ENCODE measurements at places on chromosomes 2 and 18. TPM values are rescaled to one million over a fixed set of nuclear protein-coding genes. Genes with fewer than 3 reads are reported as not detected.
A peak's percentile ranks its signal among the peaks of the same experiment; 100 is the strongest.

DNA sequence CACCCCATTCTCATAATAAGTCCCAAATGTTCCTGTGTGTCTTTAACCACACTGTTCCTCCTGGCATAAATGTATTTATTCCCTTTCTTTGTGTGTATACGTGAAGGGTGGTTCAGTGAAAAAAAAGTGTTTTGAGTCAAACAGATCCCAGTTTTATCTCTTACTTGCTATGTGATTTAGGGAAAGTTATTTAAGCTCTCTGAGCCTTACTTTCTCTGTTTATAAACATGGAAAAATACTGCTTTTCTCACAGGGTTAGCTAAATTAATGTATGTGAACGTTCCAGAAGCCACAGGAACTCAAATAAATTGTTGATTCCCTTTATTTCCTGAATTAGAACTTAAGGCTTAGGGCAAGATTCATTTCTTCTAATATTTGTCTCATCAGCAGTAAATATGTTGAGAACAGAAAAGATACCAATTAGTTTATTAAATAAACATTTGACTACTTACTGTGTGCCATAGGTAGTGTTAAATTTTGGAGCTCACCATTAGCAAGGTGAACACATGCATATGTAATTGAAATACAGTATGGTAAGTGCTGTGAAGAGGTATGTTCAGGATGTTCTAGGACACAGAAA lies 33.2 kb downstream of the RALBP1 start:
- DNase-seq, result no peak

GRCh38 chr2:10383960-10384734 lies 64.0 kb downstream of the ODC1 start:
- no peak for DNase-seq

DNA sequence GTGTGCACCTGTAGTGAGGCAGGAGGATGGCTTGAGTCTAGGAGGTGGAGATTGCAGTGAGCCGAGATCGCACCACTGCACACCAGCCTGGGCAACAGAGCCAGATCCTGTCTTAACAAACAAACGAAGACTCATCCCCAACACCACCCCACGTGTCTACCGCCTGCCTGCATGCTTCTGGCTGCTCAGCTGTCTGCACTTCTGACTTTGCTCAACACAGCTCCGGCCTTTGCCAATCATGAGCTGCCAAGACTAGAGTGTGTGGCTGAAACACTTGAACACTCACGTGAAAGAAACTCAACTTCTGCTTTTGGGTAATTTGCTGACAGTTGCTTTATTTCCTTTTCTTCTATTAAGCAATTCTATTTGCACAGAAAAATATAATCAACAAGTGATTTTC lies 32.1 kb upstream of the SP3 start:
- peak; percentile 61 for DNase-seq

DNA sequence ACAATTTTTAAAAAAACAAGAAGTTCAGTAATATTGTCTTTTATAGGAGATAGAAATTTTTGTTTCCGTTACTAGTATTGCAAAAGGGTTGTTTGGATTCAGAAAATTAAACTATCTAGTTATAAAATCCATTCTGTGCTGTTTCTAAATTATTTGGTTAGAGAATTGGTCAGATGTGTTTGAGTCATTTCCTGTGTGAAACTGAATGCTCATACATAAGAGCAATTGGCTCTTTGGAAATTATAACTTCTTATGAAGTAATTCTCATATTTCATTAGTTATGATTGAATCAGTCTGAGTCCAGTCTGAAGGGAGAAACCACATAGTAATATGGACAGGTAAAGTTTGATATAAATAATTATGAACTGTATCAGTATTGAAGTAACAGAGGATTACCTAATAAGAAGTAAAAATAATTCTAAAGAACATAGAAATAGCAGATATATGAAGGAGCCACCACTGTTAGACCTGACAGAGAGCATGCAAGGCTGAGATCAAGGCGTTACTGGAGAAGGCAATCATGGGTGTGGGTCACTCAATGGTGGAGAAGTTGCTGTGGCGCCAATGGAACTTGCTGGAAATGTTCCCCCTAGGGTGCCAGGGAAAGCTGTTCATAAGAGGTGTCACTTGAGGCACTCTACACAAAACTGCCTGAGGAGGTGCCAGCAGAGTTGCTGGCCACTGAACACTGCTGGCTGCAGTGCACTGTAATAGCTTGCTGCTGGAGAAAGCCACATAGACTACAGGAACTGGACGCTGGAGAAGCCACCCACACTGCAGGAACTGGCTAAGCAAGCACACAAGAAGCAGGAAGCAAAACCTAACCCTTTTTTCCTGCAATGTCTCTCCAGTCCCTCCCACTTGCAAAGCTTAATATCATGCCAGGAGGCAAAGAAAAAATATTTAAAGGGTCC lies 18.0 kb upstream of the FAP start:
- DNase-seq, result no peak

DNA sequence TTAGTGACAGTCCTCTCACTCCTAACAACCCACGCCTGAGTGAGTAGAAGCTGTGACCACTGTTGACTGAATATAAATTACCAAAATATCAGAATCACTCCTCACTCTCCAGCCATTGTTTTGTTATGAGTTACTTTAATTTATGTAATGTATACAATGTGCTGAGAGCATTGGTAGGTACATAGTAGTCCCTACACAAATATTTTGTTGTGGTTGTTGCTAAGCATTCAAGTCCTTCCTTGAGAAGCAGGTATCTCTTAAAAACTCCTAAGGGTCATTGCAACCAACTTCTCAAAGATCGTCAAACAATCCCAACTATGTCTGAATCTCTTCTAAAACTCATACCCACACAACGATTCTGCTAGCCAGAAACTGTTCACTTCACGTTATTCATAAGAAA lies 476.8 kb upstream of the TNP1 start:
- no peak for DNase-seq

- DNase-seq, result no peak
These were observed 4.7 kb downstream of the FMNL2 start for GRCh38 chr2:152339556-152340286.

GRCh38 chr2:156986339-156986988 lies 271.0 kb upstream of the GALNT5 start:
- no peak for DNase-seq

DNA sequence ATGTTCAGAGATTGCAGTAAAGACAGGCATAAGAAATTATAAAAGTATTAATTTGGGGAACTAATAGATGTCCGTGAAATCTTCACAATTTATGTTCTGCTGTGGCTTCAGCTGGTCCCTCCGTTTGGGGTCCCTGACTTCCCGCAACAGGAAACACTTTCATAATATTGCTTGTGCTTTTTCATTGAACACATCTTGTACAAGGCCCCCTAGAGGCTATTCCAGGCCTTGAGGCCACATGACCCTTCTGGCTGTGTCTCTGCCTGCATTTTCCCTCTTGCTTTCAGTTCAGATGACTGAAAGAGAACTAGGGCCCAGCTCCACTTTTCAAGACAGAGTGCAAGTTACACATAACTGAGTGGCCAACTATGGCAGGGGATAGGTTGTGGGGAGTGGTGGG lies 164.1 kb downstream of the TMEM247 start:
- DNase-seq, result no peak

DNA sequence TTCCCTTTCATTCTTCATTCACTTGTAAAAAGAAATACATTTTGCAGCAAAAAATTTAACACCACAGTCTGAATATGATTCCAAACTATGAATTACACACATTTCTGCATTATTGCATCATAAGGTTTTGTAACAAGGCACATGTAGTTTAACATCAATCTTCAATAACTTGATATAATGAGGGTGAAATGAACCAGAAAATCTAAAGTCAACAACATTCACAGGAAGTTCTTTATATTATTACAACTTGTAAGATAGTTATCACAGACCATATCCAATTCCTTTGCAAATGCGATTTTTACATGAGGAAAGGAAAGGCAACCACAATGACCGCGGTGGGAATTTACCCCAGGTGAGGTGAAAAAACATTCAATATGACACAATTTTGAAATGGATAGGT lies 213.3 kb downstream of the NAPG start:
- DNase-seq, result no peak

DNA sequence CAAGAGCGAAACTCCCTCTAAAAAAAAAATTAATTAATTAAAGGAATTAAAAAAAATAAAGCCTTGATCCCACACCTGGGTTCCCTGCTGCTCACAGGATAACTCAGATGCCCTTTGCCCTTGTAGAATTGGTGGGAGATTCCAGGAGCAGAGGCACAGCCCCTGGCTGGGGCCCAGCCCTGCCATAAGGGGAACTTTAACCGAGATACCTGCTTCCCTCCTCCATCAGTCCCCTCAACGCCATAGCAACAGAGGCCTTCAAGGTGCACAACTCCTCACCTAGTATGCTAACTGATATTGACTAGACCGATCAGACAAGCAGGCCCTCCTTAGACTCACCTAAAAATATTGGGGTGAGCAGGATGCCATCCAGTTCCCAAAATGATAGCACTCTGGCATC lies 23.6 kb downstream of the TEX44 start:
- DNase-seq, result no peak

DNA sequence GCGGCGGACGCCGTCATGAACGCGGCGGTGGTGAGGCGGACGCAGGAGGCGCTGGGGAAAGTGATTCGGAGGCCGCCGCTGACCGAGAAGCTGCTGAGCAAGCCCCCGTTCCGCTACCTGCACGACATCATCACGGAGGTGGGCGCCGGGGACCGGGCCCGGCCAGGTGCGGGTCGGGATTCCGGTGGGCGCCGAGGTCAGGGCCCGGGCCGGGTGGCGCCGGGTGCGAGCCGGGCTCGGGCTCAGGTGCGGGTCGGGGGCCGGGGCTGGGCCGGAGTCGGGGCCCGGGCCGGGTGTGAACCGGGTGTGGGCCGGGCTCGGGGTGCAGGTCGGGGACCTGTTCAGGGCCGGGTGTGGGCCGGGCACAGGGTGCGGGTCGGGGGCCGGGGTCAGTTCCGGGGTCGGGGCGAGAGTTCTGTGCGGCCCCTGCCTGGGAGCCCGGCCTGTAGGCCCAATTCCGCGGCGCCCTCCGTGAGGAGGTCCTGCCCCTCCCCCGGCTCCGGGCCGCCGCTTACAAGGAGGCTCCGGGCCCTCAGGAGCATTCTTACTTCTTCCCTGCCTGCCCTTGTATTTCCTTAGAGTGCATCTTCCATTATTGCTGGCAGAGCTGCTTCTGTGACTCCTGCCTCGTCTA lies 447 bp downstream of the TRAF3IP1 start:
- DNase-seq, result no peak

GRCh38 chr18:24395049-24395795 lies 2.4 kb downstream of the OSBPL1A start:
- DNase-seq, result no peak

DNA sequence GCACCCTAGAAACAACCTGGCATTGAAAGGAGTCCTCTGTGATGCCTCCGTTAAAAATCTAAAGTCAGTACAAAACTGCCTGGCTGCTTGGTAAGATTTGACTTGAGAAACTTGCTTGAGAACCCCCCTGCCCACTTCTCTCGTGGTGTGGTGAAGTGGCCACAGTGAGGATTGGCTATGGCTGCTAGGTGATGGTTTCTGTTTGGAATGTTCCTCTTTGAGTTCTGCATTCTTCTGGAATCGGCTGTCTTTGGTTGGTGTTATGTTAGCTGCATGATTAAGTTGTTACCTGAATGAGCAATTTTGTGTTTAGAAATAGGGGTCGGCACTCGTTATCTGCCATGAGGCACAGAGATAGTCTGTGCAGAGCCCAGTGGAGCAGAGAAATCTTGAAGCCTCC lies 21.7 kb upstream of the SAG start:
- no peak for DNase-seq

- DNase-seq, result peak; percentile 72
These were observed at the start of gene CAVIN2 for GRCh38 chr2:191846515-191847476. Gene CAVIN2, minus strand, starts transcription at chr2:191847088. Its CDS starts 163 bp downstream, at chr2:191846925.

- DNase-seq, result no peak
These were observed 55.8 kb upstream of the MGAT5 start for GRCh38 chr2:134198006-134198634.

GRCh38 chr2:134384131-134384530 lies 130.3 kb downstream of the MGAT5 start:
- no peak for DNase-seq

DNA sequence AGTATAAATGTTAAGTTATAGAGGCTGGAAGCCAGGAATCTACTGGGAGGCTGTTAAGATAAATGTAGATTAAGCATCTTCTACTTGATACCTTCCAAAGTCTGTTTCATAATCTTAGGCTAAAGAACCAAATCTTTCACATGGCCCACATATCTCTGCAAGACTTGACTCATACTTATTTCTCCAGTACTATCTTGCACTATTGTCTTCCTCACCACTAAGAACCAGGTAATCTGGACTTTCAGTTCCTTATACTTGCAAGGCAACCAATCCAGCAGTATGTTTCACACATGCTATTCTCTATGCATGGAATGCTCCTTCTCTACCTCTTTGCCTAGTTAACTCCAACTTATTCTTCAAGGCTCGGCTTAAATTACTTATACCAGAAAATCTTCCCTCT lies 62.2 kb downstream of the RBMS1 start:
- DNase-seq, result no peak

GRCh38 chr2:109383505-109384307 lies 230.1 kb downstream of the SEPTIN10 start:
- DNase-seq, result no peak

- DNase-seq, result no peak
These were observed 100.3 kb downstream of the COL3A1 start for GRCh38 chr2:189074506-189074905.

GRCh38 chr18:5294113-5294456 lies 1.4 kb downstream of the ZBTB14 start:
- DNase-seq, result no peak

DNA sequence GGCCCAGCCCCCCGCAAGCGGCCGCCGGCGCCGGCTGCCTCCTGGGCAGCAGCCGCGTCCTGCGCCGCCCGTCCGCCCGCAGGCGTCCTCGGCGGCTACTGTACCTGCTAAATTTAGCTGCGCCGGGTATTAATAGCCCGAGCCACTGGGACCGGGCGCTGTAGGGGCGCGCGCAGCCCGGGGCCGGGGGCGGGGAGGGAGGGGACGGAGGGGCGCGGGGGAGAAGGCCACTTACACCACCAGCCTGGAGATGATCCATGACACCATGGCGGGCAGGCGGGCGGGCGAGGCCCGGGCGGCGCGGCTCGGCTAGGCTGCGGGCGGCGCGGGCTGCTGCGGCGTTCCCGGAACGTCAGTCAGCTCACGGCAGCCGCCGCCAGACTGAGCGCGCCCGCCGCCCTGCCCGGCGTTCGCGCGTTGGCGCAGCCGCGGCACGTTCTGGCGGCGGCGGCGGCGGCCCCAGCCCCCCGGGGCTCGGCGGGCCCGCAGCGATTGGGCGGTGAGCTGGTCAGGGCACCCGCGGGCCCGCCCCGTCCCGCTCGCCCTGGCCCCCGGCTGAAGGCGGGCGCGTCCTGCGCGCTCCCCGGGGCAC lies at the start of gene REEP1:
Gene REEP1 (minus strand): TSS at position 383 of the 592 bp plus-strand sequence. CDS start 116 bp downstream, at position 267.
- DNase-seq, result peak; percentile 32

Gene CNRIP1
- polyA plus RNA-seq, result 22.4 TPM

Gene DYNC1I2
- polyA plus RNA-seq, result 88.6 TPM

Gene CYS1
- 14.0 TPM for polyA plus RNA-seq

Gene LINC00305
- polyA plus RNA-seq, result not detected

Gene RGPD3
- 0.22 TPM for polyA plus RNA-seq

Gene STARD6
- not detected for polyA plus RNA-seq

Gene HOXD12
- not detected for polyA plus RNA-seq
